Placental pericyte (primary cell): ENCODE measurements at places on chromosomes 16 and 17. TPM values are rescaled to one million over a fixed set of nuclear protein-coding genes. Genes with fewer than 3 reads are reported as not detected.

Gene TNFRSF17
- not detected in 2 replicates for total RNA-seq

Gene IL17C
- 0.44 TPM in 1 of 2 replicates, not detected in the other for total RNA-seq

Gene PALB2
- 13.3 and 22.6 TPM in 2 replicates for total RNA-seq

Gene NSMCE1
- total RNA-seq, result 61.0 and 82.7 TPM in 2 replicates

Gene CHST5
- under 0.01 TPM in 2 replicates for total RNA-seq
